A549 (cell line): ENCODE measurements at places on chromosomes 1 and 21.

GRCh38 chr21:42777757-42778344, 101.5 kb downstream of the WDR4 start:
- DNase-seq: no peak

DNA sequence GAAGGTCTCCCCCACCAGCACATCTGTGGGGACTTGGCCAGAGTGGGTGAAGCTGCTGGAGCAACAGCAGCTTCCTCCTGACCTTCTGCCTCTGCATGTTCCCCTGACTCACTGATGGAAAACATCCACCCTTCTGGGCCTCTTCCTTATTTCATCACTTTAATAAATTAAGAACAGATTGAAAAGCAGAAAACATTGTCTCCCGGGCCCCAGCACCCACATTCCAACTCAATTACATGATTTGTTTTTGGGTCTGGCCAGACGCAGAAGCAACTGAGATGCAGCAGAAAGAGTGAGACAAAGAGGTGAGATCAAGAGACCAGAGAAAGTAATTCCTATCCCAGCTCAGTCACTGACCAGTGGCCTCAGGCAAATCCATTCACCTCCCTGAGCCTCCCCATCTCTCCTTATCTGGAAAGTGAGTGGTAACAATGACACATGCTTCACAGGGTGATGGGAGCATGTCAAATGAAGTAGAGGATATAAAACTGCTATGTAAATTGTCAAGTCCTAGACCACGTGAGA, 157.1 kb downstream of the ELAVL4 start:
- DNase-seq: no peak

- DNase-seq: no peak
Measured at GRCh38 chr1:1244192-1244811, 2.2 kb downstream of the C1QTNF12 start.

GRCh38 chr1:193443886-193444285, 257.5 kb upstream of the B3GALT2 start:
- DNase-seq: no peak

GRCh38 chr1:158972841-158973240, 36.9 kb upstream of the IFI16 start:
- DNase-seq: peak; percentile 11

DNA sequence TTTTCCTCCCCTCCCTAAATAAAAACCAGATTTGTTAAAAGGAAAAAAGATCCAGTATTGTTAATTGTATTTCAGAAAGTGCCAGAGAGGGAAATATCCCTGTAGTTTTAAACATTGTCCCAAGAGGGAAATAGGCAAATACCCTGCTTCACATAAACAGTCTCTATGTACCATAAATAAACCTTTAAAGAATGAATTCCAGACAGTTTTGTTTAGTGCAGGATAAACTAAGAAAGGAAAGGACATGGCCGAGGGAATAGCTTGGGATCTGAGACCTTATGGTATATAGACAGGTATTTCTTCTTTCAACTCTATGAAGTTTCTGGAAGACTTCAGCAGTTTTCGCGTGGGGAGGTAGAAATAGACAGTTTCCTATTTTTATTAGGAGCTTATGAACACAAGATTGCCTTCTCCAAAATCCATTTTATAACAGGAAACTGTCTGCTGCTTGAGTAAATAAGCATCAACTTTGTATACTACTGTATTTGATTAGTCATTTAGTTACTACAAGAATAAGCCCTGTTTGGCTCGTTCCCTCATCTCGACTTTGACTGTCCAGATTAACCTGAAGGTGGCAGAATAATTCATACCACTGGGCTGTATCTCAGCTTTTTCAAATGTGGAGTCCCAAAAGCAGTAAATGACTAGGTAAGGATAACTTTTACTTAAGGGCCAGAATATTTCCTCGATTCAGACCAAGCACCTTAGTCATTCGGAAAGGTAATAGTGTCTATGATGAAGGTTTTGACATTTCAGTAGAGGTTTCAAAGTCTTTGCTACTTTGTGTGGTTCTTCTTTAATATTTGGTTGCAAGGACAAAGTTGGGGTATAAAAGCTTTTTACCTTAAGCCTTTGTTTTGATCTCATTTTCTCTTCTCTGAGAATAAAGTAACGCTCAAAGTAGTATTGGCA, 177.5 kb downstream of the VPS13D start:
- DNase-seq: peak; percentile 65

- DNase-seq: no peak
Measured at GRCh38 chr1:169680377-169681019, 30.9 kb downstream of the SELL start.

GRCh38 chr1:203537806-203538464, 44.0 kb downstream of the OPTC start:
- DNase-seq: no peak

DNA sequence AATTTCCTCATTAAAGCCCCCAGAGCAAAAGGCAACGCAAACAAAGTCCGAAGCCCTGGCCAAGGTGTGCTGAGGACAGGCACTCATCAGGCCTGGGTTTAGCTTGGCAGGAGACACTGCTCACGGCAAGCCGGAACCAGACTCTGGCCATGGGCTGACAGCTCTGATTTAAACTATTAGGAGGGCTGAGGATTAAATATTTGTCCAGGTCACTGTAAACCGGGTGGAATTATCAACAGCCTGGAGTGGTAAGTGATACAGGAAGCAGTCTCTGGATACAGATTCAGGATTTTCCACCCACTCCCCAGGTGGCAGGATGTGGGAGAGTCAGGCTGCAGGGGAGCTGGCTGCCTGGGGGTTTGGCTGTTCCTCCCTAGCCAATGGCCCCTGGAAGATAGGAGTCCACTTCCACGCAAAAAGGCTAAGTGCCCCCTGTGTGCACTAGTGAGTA, 42.4 kb downstream of the SLC66A1 start:
- DNase-seq: no peak

GRCh38 chr1:60936163-60936562, 146.2 kb upstream of the NFIA start:
- DNase-seq: no peak

DNA sequence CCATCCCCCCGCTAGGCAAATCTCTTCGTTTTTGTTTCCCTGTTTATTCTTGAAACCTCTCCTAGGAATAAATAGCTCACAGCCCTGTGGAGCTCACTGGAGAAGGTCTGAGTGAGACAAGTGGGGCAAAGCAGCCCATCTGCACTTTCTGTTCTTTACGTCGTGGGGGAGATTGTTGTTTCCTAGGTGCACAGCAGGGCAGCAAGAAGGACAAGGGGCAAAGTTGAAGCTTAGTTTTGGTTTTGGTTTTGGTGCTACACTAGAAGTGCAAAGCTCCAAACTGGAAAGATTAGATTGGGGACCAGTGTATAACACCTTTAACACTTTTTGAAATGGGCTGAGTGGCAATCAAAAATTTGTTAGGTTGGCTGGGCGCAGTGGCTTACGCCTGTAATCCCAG, 76.6 kb downstream of the GPR88 start:
- no peak for DNase-seq
